ENCODE measurements at places on chromosomes 2 and 18. TPM values are rescaled to one million over a fixed set of nuclear protein-coding genes. Genes with fewer than 3 reads are reported as not detected.

IL1R2 gene
- total RNA-seq: not detected

COLEC11 gene
- total RNA-seq: not detected

CCDC121 gene
- total RNA-seq: 1.8 TPM

GPR155 gene
- 0.74 TPM for total RNA-seq

CTAGE1 gene
- total RNA-seq: not detected

CTNNA2 gene
- total RNA-seq: not detected

BCL11A gene
- total RNA-seq: 0.13 TPM

LONRF2 gene
- not detected for total RNA-seq

SOS1 gene
- total RNA-seq: 9.1 TPM

HJURP gene
- total RNA-seq: 22.9 TPM

Data from mammary microvascular endothelial cell (primary cell).